CD4-positive, alpha-beta T cell treated with Interleukin-15 for 4 hours (primary cell): ENCODE measurements at places on chromosomes 2 and 18.

DNA sequence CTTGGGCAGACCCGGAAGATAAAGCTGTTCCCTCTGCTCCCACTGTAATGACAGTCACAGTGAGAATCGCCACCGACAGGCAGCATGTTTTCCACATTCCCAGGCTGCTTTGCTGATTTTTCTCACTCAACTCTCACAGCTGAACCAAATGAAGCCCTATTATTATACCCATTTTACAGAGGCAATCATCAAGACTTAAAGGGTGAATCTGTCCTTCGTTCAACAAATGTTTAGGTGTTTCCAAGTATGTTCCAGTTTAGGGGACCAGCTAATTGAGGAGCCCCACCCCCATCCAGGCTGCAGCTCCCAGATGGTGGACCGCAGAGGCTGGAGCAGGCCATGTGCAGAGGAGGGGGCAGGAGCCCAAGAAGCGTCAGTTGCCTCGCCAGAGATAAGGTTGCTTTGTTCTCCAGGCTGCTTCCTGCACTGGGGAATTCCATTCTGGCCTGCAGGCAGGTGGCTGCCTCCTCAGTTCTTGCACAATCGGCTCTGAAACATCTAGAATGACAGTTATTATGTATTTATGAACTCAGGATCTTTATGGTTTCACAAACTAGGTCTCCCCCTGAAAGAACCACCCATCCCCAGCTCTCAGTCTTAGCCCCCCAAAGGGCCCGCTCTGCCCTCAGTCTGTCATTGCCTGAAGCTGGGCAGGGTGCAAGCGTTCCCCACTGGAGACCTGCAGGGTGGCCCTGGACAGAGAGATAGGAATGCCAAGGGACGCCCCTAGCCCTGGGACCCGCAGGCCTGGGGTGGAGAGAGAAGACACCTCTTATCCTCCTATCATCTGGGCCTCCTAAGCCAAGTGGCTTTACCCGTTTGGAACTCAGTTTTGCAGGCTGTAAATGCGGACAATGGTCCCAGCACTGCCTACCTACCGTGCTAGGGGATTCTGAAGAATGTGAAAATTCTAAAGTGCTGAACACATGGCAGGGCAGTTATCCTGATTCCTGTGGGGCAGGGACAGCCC lies 49.1 kb upstream of the MYCN start:
- DNase-seq, result no peak

DNA sequence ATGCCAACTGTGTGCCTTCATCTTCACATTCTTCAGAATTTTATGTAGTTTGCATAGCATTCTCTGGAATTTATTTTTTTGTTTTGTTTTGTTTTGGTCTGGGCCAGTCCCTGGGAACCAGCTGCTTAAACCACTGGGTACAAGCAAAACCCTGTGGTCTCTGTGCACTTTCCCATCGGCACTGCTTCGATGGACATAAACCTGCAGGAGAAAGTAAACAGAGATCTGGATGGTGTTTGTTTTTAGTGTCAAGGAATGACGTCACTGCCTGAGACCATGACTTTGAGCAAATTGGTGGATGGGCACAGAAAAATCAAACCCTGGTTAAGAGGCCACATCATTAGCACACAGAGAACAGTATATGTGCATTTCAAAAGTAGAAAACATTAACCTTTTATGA lies 64.7 kb upstream of the RASGRP3 start:
- no peak for DNase-seq

DNA sequence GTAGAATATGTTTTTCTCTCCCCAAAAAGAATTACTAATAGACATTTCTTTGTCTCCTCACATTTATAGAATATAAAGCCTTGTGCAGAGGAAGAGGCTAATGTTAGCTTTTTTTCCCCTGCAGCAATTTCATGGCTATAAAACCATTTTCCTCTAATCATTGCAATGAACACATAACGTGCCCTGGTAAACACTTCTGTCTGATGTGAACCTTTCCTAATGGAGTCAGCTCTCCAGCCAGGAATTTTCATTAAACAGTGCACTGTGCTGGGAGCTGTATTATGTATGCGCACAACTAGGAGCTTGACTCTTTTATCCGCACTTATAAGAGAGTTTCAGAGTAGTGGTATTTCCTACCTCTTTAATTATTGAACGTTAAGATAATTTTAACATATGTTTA lies 63.9 kb upstream of the SPATS2L start:
- DNase-seq, result no peak

DNA sequence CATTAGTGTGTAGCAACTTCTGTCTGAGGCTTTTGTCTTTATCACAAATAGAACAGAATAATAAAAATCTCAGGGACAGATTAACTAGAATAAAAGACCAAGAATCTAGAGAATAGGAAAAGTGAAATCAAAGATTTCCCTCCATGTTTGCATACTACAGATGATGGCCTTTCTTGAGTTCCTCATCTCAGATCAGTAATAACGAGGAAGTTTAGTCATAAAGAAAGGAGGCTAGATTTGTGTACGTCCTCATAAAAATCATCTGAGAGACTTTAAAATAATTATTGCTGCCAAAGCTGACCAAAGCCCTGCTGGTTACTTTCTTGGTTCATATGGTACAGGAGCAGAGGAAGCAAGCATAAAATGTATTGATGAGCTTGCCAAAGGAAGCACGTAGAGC lies 117.3 kb downstream of the MIB1 start:
- DNase-seq, result no peak

DNA sequence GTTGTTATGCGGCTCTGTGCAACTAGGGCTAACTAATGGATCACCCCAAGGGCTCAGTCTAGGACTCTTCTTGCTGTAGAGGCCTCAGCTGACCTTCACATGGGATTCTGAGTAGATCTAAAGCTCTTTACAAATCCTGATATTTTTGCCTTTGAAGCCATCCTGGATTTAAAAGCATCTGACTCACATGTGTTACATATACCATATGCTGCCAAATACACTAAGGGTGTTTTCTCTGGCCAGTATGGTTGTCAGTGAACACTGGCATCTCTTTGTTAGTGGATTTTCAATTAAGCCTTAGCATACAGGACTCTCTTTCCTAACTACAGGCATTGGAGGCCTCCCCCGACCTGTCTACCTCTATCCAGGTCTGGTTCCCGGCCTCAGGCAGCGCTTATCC lies 992.8 kb upstream of the FANCL start:
- no peak for DNase-seq

DNA sequence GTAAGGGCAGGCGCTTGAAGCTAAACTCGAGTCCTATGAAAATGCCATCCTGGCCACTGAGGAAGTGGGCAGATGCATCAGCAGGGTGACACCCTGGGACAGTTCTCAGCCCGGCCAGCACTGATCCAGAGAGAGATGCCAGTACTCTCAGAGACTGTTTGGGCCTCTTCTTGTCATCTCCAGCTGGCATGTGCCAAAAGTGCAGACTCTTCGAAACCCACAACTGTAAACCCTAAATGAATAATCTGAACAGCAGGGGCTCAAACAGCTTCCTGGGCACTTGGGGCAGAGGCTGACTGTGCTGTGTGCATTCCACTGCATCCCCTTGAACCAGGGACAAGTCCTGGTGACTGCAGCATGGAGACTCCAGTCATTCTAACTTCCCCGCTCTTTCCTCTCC lies 204.2 kb upstream of the SMAD2 start:
- DNase-seq, result no peak

GRCh38 chr2:1222056-1222455 lies 191.2 kb upstream of the TPO start:
- DNase-seq, result no peak

- DNase-seq, result no peak
Observed at GRCh38 chr2:188345020-188345419, 53.3 kb downstream of the GULP1 start.

GRCh38 chr2:205759732-205760131 lies 77.4 kb downstream of the NRP2 start:
- DNase-seq, result no peak

- no peak for DNase-seq
Observed at GRCh38 chr18:75052475-75052874, 156.5 kb downstream of the PTGR3 start.

- DNase-seq, result no peak
Observed at GRCh38 chr2:145815933-145816332, 1296.0 kb upstream of the ZEB2 start.

DNA sequence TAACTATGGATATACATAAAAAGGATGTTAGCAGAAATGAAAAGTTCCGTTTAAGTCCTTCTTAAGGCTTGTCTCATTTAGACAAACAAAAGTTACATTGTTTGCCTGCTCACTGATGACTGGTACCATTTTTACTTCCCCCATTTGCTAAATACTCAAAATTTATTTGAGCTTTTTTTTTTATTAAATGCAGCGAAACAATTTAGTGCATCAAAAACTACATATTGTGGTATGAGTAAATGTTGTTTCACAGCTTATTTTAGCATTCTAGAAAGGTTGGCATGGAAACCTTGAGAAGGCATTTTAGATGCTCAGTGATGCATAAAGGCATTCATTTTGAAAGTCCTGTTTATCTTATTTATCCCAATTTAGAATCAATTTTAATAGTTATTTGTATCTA lies 100.0 kb downstream of the MAP2 start:
- DNase-seq, result no peak

GRCh38 chr2:26864646-26865045 lies 16.7 kb downstream of the DPYSL5 start:
- no peak for DNase-seq

DNA sequence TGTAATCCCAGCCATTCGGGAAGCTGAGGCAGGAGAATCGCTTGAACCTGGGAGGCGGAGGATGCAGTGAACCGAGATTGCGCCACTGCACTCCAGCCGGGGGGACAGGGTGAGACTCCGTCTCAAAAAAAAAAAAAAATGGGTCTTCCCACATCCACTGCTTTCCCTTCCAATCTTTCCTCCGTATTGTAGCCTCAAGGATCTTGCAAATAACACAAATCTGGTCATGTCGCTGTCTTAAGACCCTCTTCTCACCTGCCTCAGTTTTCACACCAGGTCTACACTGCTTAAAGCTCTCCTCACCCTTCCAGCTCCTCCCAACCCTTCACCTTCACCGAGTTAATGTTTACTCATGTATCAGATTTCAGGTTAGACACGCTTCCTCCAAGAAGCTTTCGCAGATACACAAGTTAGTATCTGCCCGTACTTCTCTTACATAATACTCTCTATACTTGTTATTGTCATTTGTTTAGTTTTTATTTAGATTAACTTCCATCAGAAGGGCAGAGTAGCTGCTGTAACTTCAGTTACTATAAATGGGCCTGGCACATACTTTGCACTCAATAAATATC lies 1.5 kb downstream of the IER3IP1 start:
- DNase-seq, result no peak

- peak; percentile 52 for DNase-seq
Observed at GRCh38 chr2:84904717-84905174, 710 bp upstream of the TMSB10 start.

DNA sequence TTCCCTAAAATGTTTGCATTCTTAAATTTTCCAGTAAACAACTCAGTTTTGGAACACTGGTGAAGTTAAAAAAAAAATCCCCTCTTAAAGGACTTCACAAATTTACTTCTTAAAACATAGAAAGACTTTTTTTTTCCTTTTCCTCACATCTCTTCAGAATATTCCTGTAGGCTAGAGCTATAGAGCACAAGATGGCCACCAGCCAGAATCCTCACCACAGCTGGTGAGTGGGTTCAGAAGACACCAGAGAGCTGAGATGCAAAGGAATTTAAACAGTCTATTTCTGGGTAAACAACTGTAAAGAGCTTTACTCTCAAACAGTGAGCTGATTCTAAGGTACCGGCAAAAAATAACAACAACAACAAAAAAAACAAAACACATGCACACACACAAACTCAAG lies 252.8 kb downstream of the LRP1B start:
- DNase-seq, result no peak

DNA sequence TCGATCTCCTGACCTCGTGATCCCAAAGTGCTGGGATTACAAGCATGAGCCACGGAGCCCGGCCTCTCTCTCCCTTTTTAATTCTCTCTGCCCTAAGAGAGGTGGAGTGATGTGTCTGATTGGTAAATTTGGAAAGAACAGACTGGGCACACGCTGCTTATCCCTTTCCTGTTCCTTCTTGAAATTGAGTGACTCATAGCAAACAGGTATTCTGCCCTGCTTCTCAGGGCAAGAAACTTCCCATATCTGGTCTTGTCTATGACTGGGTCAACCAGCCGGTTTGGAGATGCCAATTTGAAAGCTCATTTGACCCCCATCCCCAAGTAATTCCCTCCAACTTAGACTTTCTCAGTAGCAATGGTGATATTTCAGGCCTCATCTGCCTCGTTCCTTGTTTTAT lies 15.0 kb downstream of the LYPD1 start:
- no peak for DNase-seq
